IPS DF 6.9 (cell line): ENCODE measurements at places on chromosomes 11 and 22.

DNA sequence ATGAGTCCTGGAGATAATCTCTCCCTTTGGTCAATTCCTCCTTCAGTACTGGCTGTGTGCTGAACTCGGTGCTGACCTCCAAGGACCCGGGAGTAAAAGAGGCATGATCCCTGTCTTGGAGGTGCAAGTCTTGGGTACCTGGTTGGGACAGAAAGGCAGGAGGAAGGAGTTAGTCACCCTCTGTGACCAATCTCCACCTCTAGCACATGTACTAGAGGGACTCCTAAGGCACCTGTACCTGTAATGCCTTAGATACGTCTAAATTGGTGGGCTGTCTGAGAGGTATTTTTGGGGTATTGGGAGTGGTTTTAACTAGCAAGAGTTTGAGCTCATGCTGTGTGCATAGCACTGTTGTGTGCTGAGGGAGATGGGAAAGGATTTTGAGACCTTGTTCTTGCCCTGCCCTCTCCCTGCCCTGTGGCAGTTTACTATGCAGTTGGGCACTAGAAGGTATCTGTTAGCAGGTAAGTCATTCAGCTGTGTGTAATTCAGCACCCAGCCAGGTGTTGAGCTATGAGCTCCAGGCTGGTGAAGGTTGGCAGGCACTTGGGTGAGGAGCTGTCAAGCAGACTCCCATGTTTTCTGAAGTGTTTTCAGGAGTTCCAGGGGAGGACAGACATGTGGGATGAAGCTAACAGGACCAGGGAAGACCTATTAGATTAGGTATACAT is 2.5 kb downstream of the PANX1 start:
- DNase-seq = no peak

DNA sequence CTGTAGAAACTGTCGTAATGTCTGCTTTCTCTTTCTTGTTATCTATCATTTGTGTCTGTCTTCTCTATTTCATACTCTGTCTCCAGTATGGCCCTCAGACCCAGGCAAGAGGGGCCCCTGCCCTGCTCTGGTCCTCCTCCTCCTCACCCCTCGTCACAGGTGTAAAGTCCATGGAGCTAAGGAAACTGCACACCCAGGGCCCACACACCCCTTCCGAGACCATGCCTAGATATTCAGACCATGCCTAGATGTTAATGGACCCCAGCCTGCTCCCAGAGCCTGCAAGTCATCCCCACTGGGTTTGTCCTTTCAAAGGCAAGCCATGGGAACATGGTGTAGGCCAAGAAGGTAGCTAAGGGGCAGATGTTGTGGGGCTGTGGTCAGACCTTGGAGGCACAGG is 24.1 kb upstream of the ANO1 start:
- DNase-seq = no peak

GRCh38 chr22:40572976-40573375 is 63.5 kb downstream of the MRTFA start:
- no peak for DNase-seq

DNA sequence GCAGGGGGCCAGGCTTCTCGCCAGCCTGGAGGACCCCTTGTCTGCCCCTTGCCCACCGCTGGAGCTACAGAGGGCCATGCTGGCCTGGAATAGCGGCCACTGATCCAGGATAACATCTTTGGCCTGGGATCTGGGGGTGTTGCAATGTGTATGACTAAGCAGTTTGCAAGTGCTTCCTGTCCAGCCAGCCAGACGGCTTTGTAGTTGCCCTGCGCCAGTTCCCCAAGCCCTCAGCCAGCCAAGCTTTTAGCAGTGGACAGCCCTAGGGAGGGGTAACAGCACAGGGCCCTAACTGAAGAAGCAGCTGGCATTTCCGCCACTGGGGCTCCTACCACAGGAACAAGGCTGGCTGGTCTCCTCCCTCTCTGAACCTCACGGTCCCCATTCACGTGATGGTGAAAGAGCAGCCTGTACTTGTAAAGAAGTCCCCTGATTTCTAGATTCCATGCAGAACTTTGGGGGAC is 32.1 kb downstream of the UQCR10 start:
- DNase-seq = no peak

DNA sequence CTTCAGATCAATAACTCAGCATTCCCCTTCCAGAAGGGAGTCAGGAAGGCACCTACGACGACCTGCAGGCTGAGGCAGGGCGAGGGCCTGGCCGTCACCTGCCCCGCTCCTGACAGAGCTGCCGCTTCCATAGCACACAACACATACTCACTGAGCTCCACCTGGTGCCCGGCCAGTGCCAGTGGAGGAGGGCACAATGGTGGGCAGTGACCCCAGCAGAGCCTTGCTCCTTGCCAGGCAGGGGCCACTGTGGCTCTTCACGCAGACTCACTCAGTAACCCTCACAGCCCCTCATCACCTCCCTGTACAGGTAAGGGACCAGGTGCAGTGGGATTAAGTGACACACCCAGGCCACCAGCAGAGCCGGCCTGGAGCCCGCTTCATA is 24.6 kb downstream of the LRFN4 start:
- DNase-seq = no peak

DNA sequence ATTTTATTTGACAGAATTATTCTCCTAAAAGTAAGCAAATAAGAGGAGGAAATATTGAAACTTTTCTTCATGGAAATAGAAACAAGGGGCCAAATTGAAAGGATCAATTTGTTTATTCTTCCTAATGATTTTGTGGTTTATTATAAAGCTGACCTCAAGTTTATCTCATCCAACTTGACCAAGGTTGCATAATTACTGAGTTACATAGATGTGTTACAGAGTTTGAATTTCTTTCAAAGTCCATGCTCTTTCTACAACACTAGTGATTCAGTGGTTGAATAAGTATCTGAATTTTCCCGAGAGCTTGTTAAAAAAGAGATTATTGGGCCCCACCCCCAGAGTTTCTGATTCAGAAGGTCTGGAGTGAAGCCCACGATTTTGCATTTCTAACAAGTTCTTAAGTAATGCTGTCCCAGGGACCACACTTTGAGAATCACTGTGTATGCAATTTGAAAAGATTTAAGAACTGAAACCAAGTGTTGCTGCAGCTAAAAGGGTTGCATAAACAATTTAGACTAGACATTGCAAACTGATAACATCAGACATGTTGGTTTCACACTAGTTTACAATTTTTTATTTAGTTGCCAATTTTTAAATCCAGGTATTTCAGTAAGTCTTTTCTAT is 485.7 kb upstream of the ANO5 start:
- DNase-seq = no peak

- no peak for DNase-seq
Observed at GRCh38 chr11:110985547-110985946, 260.0 kb upstream of the POU2AF2 start.

DNA sequence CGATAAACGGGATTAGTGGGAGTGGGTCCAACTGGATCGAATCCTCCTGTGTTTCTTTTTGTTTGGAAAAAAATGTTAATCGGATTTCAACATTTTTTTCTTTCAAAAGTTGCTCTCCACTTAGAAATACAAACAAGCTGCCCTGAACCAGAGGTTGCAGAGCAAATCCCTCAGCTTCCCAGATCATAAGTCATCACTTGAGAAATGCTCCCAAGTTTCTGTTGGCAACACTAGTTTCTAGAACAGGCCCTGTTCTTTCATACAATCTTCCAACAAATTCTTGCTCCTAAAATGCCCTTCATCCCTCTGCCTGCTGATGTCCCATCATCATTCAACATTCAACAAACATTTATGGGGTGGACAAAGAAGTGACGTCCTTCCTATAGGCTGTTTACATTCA is 1.3 kb upstream of the MLC1 start:
- DNase-seq = no peak

GRCh38 chr22:24386937-24387471 is 40.4 kb upstream of the ADORA2A start:
- no peak for DNase-seq

DNA sequence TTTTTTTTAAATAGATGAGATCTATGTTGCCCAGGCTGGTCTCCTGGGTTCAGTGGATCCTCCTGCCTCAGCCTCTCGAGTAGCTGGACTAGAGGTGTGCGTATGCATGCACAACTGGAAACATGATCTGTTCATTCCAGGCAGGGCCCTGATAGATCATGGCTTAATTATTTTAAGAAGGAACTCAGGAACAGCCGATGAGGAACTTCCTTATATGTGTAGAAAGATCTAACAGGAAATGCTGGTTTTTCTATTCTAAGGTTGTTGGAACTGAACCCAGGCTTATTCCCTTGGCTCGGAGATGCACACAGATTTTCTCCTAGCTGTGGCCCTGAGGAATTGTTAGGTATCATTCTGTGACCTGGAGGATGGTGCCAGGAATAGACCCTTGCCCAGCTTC is 32.4 kb downstream of the SPECC1L start:
- no peak for DNase-seq

GRCh38 chr11:96127596-96127959 is 203.7 kb upstream of the MTMR2 start:
- DNase-seq = no peak

DNA sequence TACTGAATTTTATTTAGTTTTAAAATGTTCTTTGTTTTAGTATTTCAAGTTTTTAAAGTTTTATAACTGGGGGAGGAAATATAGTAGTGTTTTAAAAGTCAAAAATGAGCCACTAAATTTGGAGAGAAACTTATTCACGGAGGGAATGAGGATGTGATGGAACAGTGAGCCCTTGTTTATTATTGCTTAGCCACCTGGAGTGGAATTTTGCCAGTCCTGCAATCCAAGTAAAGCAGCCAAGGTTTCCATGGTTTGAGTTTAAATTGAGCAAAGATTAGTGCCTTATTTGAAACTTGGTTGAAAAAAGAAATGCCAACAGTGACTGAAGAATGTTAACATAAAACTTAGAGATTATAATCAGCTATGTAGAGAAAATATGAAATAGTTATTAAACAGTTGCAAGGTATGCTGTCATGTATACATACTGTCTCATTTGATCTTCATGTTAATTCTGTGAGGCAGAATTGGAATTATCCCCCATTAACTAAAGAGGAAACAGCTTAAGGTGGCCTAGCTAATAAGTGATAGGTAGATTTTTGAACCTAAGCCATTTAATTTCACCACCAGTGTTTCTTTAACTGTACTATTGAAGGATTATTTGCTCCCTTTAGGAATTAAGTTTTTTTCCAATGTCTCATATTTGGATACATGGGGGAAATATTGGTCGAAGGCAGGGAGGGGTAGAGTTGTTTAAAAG is 36.4 kb downstream of the SWAP70 start:
- DNase-seq = no peak

- no peak for DNase-seq
Observed at GRCh38 chr11:17748044-17748443, 13.5 kb downstream of the KCNC1 start.
